ENCODE measurements at places on chromosomes 6 and 20.

GRCh38 chr6:98831057-98831958 lies 3.1 kb upstream of the POU3F2 start:
- no peak for DNase-seq

- DNase-seq = no peak
Observed at GRCh38 chr20:7933346-7933745, 6.9 kb downstream of the HAO1 start.

- DNase-seq = no peak
Observed at GRCh38 chr20:14488756-14489479, 151.5 kb upstream of the FLRT3 start.

- no peak for DNase-seq
Observed at GRCh38 chr20:32484225-32484957, 100.7 kb downstream of the NOL4L start.

GRCh38 chr6:133551847-133552341 lies 310.7 kb downstream of the EYA4 start:
- no peak for DNase-seq

- DNase-seq = no peak
Observed at GRCh38 chr6:36135053-36135731, 4.9 kb downstream of the MAPK13 start.

- no peak for DNase-seq
Observed at GRCh38 chr6:77650098-77650663, 2.7 kb upstream of the MEI4 start.

DNA sequence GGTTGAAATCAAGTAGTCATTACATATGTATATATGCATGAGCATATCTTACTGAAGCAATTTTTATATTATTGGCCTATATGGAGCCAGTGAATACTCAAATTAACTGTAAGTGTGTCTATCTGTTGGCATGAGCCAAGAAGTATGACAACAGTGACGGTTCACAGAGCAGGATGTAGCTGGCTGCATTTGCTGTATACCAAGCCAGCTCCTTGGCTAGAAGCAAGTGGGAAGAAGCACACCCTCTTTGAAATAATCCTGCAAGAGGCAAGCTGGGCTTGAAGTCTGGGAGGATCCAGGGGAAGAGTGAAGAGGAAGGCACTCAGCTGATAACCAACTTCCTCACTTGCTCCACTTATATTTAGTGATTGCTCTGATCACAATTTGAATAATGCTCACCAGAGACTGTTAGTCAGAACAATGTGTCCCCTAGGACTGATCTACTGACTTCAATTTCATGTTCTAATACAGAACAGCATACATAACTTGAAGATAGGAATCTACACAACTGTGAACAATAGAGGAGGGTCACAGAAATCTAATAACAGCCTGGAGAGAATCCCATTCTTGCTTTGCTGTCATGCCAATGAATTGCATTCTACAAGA lies 497.3 kb downstream of the PRKN start:
- no peak for DNase-seq
